ENCODE measurements at places on chromosomes 4 and X. TPM values are rescaled to one million over a fixed set of nuclear protein-coding genes. Genes with fewer than 3 reads are reported as not detected.
A peak's percentile ranks its signal among the peaks of the same experiment; 100 is the strongest.

DNA sequence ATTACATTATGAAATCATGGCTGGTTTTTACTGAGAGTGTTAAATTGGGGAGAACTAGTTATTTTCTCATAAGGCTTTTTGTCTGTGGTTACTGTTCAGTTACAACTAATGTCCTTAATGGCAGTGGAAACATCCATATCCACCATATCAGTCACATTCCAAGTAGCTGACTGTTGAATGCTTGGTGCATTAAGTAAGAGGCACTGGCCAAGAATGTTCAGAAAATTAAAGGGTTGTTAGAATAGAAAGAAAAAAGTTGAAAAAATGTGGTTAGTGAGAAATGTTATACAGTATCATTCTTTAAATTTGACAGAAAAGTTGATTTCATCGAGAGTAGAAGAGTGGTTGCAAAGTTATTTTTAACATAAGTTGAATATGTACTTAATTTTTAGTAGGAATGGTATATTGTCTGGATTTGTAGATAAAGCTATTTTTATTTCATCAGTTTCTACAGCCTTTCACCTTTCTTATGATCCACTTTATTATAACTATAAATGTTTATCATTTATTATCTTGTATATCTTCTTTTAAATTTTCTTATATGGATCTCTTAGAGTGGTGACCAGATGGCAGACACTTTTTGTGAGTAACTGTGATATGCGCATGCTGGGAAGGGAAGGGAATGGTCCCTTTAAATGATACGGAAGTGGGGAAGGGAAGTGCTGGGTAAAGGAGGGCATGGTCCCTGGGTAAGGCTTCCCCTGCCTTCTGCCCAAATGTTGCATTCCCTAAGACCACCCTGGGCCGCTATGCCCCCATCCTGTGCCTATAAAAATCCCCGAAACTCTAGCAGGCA is 2407.1 kb downstream of the ARAP2 start:
- DNase-seq: no peak

- DNase-seq: no peak
Observed at GRCh38 chrX:66071126-66071525, 31.2 kb upstream of the VSIG4 start.

- DNase-seq: peak; percentile 78
Observed at GRCh38 chrX:154411981-154412340, 622 bp downstream of the TAFAZZIN start.

The RTL9 gene
- 0.35 TPM for total RNA-seq

- no peak for DNase-seq
Observed at GRCh38 chr4:145207934-145208333, 27.5 kb upstream of the OTUD4 start.

DNA sequence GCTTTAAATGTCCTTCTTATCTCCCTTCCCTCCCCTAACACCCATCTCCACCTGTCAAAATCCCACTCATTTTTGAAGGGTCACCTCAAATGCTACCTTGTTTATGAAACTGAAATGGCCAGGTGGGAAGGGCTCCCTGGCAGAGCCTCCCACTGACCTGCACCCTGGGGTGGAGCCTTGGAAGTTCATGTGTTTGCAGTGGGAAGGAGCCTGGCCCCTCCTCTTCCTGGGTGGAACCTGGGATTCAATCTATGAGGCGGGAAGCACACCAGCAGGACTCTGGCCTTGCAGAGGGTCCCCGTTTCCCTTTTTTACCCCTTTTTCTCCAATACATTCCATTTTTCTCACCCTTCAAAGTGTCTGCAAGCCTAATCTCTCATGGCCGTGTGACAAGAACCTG is 197.4 kb downstream of the ENOX2 start:
- no peak for DNase-seq

DNA sequence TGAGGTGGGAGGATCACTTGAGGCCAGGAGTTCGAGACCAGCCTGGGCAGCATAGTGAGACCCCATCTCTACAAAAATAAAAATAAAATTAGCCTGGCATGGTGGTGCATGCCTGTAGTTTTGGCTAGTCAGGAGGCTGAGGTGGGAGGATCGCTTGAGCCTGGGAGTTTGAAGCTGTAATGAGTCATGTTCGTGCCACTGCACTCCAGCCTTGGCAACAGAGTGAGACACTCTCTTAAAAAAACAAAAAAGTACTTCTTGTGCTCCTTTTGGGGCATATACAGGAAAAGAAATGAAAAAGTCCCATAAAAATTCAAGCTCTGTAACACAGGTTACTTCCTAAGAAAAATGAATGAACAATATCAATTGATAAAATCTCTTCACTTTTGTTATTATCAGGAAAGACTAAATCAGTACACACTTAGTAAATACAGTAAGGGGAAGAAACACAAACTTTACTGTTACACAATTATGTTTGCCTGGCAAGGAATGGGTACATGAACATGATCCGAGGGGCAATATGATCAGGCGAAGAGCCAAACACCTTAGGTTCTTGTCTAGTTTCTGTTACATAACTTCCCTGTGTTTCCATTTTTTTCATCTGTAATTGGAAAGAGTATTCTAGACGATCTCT is 46.9 kb downstream of the CCDC158 start:
- DNase-seq: no peak

- DNase-seq: no peak
Observed at GRCh38 chr4:26839016-26839415, 21.6 kb upstream of the STIM2 start.

The BEND2 gene
- not detected for total RNA-seq

The GPC3 gene
- total RNA-seq: 6.7 TPM

The MAGEA10 gene
- not detected for total RNA-seq

The ART3 gene
- total RNA-seq: 164 TPM

- DNase-seq: no peak
Observed at GRCh38 chr4:52976523-52977230, 114.6 kb downstream of the RASL11B start.

- DNase-seq: no peak
Observed at GRCh38 chr4:39118034-39118658, 56.1 kb downstream of the KLHL5 start.

DNA sequence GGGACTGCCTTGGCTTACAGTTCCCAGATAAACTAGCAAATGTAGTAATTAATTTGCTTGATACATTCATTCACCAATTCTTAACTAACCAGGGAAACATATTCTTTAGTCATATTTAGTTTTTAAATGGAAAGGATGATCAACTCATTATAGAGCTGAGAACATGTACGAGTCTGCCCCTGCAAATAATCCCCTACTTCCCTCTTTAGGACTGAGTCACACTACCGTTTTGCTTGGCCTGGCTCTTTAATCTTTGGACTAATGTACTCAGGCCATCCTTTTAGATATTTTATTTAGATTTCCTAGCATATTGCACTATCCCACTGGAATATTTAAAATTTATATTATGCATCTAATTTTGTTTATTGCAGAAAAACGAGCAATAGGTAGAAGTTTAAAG is 105.5 kb upstream of the LCORL start:
- no peak for DNase-seq

The ATP8A1 gene
- 19.3 TPM for total RNA-seq

DNA sequence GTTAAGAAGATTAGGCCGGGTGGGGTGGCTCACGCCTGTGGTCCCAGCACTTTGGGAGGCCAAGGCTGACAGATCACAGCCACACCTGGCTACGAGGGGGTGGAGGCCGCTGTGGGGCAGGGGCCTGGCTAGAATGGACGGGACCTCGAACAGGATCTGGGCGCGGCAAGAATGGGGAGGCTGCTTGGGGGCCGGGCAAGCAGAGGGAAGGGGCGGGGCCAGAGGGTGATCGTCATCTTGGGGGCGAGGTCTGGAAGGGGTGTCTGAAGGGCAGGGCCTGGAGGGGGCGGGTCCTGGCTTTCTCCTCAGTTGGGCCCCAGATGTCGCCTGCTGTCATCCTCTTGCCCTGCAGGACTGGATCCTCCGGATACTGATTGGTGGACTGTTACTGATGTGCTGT is 57.3 kb upstream of the ENPEP start:
- no peak for DNase-seq

DNA sequence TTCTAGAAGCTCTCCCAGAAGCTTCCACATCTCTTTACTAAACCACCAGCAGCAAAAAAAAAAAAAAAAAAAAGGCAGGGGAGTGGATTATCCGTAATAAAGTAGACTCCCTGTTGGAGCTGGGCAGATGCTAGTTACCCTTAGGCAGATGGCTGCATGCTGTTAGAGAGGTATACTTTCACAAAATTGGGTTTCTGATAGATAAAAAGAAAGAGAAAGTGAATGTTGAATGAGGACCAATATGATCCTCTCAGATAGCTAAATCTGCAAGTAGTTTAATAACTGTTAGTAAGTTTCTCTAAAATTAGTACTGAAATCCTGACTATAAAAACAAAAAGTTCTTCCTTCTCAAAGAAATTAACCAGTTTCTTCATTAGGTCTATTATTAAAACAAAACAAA is 195.4 kb downstream of the ANAPC10 start:
- no peak for DNase-seq

The PITX2 gene
- total RNA-seq: not detected

DNA sequence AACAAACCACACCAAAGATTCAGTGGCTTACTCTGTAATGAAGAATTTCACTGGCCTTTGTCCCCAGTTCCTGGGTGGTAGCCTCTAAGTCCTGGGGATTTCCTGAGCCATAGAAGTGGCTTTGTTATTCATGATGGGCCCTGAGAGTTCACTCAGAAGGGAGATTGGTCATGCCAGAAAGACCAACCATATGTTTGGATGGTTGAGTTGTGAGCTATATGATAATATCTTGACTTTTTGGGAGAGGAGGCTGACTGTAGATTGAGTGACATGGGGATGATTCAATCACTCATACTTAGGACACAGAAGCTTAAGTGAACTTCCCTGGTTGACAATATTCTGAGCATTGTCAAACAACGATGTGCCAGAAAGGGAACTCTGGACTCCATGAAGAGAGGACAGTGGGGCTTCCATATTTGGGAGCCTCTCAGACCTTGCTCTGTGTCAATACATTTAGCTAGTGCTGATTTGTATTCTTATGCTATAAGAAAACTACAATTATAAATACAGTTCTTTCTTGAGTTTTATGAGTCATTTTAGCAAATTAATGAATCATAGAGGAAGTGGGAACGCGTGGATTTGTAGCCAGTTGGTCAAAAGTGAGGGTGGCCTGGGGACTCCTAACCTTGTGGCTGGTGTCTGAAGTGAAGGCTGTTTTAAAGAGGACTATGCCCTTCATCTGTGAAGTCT is 392.0 kb downstream of the GBA3 start:
- DNase-seq: no peak

GRCh38 chrX:130108647-130109428 is 1.5 kb downstream of the ELF4 start:
- peak; percentile 64 for DNase-seq

GRCh38 chr4:144816668-144817067 is 170.7 kb downstream of the HHIP start:
- no peak for DNase-seq

The GAGE12E gene
- total RNA-seq: not detected

- no peak for DNase-seq
Observed at GRCh38 chr4:140556372-140557085, 12.2 kb downstream of the UCP1 start.

The CXCL10 gene
- total RNA-seq: not detected

- peak; percentile 88 for DNase-seq
Observed at GRCh38 chrX:48911412-48912182, at the start of gene SLC35A2. TSS of gene SLC35A2 (minus strand) at chrX:48911646. CDS start at chrX:48911636, 10 bp downstream.

The TIMP1 gene
- 62.7 TPM for total RNA-seq

GRCh38 chr4:38503689-38504395 is 160.2 kb upstream of the KLF3 start:
- no peak for DNase-seq

GRCh38 chr4:38129460-38130227 is 169.4 kb downstream of the PTTG2 start:
- DNase-seq: no peak

The CXXC4 gene
- total RNA-seq: 4.7 TPM

GRCh38 chrX:71859637-71860036 is 51.0 kb upstream of the NHSL2 start:
- DNase-seq: no peak

- no peak for DNase-seq
Observed at GRCh38 chr4:161345741-161346140, 818.1 kb downstream of the FSTL5 start.

The SPARCL1 gene
- 361 TPM for total RNA-seq

- DNase-seq: no peak
Observed at GRCh38 chr4:7048642-7049041, 5.5 kb downstream of the TADA2B start.

DNA sequence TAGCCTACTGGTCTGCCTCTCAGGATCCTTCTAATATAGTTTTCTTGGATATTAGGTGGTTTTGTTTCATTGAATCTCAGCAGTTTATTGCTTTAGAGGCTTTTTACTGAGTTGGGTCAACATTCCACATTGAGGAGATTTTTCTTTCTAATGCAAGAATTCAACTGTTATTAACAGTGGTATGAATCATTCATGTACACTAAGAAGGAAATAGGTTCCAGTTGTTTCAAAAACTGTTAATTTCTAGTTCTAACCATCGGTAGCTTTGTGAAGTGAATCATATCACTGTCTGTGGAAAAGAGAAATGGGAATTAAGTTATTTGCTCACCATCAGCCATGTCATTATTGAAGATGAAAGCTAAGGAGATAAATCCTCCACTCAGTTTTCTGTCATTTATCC is 331.5 kb downstream of the RPA4 start:
- DNase-seq: no peak

DNA sequence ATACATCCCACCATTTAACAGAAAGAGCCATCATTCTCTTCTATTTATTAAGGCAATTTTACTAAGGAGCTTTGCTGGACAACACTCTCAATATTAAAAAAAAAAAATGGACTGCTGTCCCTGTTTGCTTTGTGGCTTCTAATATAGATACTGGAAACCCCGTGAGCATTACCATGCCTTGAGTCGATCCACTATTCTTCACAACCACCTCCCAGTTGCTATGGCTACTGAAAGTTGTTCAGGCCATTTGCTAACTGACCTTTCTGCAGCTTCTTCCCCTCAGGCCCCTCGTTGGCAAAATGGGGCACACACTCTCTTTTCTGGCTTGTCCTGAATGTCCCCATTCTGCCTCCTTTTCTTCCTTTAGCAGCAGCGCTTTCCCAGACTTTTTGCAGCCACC is 340.4 kb downstream of the NR3C2 start:
- no peak for DNase-seq

- no peak for DNase-seq
Observed at GRCh38 chrX:109294097-109294814, 187.6 kb downstream of the GUCY2F start.

Data from Right ventricle myocardium superior (tissue), 1 donor.